ENCODE measurements at places on chromosomes 11 and 22. TPM values are rescaled to one million over a fixed set of nuclear protein-coding genes. Genes with fewer than 3 reads are reported as not detected.

DNA sequence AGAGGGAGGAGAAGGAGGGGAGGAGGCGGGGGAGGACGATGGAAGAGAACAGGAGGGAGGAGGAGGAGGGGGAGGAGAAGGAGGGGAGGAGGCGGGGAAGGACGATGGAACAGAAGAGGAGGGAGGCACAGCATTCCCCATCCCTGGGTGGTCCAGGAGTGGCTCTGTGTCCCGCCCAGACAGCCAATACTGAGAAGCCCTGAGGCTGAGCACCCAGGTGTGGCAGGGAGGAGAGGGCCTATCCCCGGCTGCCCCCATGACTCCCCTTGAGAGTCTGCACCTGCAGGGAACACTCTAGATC, 717 bp downstream of the MRGPRE start:
- H3K4me1 ChIP-seq, result no peaks in the 10 kb centered on the region
- no peaks in the 10 kb centered on the region for H3K27me3 ChIP-seq
- H3K27ac ChIP-seq, result no peak overlapping the region
- H3K36me3 ChIP-seq, result no peaks in the 10 kb centered on the region

- DNase-seq, result no peak
- no peak overlapping the region for H3K4me3 ChIP-seq
- no peaks in the 10 kb centered on the region for H3K36me3 ChIP-seq
- no peak overlapping the region for H3K27ac ChIP-seq
- H3K27me3 ChIP-seq, result no peaks in the 10 kb centered on the region
Measured at GRCh38 chr11:95584589-95584988, 205.0 kb downstream of the FAM76B start.

DNA sequence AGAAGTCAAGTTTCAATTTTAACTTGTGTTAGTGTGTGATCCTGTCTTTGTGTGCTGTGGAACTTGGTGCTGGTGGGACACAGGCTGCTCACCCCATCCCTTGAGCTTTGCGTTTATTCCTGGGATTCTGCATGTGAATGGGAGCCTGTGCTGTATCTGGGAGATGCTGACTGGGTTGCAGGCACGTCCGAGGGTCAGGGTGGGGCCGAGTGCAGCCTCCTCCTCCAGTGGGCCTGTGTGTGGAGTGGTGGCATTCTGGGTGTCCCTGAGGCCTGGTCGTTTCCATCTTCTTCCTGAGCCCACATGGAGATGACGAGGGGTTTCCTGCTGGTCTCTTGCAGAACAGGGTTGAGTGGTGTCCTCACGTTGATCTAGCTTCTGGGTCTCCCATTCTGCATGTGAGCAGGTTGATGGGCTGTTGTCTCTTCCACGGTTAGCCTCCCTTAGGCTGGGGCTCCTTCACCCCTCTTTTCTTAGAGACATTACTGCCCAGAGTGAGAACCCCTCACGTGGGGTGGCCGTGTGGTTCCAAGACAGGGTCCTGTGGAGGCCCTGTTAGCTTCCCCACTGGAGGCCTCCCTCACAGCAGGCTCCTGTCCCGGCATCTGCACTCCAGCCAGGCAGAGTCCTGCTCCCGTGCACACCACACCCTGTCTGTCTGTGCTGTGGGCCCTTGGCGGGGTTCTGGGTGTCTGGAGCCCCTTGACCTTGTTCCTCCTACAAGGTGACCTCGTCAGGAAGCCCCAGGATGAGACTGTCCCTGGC, 4.9 kb downstream of the PTDSS2 start:
- peak overlapping the region; percentile 55 for H3K27ac ChIP-seq
- no peak overlapping the region for H3K4me3 ChIP-seq
- H3K36me3 ChIP-seq, result peaks cover 19% of the 10 kb centered on the region
- DNase-seq, result no peak
- peaks cover 27% of the 10 kb centered on the region for H3K4me1 ChIP-seq

The MAPK8IP2 gene
- 0.09 TPM for total RNA-seq

DNA sequence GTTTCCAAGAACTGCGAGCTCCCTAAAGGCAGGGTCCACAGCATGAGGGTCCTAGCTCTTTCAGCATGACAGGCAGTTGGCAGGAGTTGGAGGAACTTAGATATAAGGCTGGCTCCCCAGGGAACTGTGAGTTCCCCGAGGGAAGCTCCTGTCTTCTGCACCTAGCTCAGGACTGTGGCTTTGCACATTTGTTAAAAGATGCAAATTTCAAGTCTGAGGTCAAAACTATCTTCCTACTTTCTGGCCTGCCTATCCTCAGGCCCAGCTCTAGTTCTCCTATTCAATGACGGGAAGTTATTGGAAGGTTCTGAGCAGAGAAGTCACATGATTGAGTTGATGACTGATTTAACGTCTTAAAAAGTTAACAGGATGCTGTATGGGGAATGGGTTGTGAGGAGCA, 11.7 kb upstream of the UCP3 start:
- H3K36me3 ChIP-seq, result peaks cover 3% of the 10 kb centered on the region
- peaks cover 22% of the 10 kb centered on the region for H3K4me1 ChIP-seq
- DNase-seq, result no peak
- H3K27ac ChIP-seq, result no peak overlapping the region
- H3K27me3 ChIP-seq, result no peaks in the 10 kb centered on the region

The HEPN1 gene
- total RNA-seq, result not detected

DNA sequence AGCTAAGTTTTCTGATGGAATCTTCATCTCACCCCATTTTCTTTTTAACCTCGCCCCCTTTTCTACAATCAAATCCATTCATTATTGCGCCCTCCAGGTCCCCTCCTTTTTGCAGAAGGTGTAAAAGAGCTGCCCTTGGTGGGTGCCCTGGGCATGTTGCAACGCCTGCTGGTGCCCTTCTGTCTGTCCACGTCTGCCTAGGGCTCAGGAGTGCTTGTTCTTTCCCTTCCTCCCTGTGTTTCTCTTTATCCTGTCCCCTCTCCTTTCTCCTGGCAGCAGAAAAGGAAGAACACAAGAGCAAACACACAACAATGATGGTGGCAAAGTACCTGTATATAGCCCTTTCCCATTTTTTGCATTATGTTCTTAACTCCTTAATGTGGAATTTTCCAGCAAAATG, 6.2 kb upstream of the TLCD5 start:
- no peak for DNase-seq
- H3K4me3 ChIP-seq, result no peak overlapping the region
- peaks cover 24% of the 10 kb centered on the region for H3K4me1 ChIP-seq

GRCh38 chr22:50236731-50237409, 8.0 kb downstream of the TUBGCP6 start:
- no peak overlapping the region for H3K4me3 ChIP-seq
- peaks cover 13% of the 10 kb centered on the region for H3K4me1 ChIP-seq
- H3K27ac ChIP-seq, result no peak overlapping the region
- H3K27me3 ChIP-seq, result no peaks in the 10 kb centered on the region
- H3K36me3 ChIP-seq, result no peaks in the 10 kb centered on the region

DNA sequence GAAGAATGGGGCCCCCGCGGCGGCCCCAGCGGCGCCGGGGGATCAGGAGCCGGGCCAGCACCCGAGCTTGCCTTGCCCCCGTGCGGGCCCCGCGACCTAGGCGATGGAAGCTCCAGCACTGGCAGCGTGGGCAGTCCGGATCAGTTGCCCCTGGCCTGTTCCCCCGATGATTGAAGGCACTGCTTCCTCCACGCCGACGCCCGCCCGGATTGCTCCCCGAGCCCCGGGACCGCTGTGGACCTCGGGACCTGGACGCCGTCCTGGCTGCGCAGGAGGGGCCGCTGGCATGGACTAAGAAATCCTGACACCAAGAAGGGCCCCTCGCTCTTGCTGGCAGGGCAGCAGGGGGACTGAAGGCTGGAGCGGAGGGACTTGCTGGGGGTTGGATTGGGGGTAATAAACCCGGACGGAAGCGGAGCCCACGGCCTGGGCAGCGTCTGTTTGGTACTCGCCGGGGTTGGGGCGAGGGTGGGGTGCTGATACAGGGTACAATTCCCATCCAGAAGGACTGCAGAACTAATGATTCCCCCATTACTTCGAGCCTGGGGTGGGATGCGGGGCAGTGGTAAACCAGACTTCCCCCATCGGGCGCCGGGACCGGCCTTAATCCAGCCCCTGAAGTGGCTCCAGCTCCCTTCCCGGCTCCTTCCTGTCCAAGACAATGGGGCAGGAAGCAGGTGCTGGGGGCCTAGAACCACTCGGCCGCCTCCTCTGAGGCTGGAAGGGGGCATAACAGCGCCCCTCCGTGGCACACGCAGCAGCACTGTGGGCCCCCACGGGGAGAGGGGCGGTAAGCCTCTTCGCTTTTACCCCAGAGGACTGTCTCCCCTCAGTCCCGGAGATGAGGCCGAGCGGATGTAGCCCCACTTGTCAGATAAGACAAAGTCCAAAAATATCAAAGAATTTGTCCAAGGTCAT, 1.0 kb downstream of the CCDC85B start:
- peak overlapping the region; percentile 76 for H3K4me3 ChIP-seq
- H3K36me3 ChIP-seq, result peaks cover 10% of the 10 kb centered on the region
- H3K4me1 ChIP-seq, result peaks cover 30% of the 10 kb centered on the region
- peak; percentile 79 for DNase-seq
- H3K27ac ChIP-seq, result peak overlapping the region; percentile 87

The BACE1-AS gene
- total RNA-seq, result 7.8 TPM

DNA sequence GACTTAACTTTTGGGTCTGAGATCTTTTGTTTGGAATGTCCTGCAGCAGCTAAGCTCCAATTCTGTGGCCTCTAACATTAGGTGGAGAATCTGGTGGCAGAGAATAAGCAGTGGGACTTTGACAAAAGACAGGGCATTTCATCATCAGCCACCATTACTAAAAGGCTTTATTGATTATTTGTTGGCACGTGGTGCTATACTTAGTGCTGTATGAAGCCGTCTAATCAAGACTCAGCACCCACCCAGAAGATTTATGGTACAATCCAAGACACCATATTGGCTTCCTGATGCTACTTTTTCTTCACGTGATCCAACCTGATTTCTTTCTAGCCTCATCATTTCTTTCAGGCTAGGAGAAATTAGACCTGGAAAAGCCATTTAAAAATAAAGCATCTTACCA, 80.7 kb upstream of the GRAMD1B start:
- DNase-seq, result no peak
- no peaks in the 10 kb centered on the region for H3K36me3 ChIP-seq
- no peak overlapping the region for H3K4me3 ChIP-seq

DNA sequence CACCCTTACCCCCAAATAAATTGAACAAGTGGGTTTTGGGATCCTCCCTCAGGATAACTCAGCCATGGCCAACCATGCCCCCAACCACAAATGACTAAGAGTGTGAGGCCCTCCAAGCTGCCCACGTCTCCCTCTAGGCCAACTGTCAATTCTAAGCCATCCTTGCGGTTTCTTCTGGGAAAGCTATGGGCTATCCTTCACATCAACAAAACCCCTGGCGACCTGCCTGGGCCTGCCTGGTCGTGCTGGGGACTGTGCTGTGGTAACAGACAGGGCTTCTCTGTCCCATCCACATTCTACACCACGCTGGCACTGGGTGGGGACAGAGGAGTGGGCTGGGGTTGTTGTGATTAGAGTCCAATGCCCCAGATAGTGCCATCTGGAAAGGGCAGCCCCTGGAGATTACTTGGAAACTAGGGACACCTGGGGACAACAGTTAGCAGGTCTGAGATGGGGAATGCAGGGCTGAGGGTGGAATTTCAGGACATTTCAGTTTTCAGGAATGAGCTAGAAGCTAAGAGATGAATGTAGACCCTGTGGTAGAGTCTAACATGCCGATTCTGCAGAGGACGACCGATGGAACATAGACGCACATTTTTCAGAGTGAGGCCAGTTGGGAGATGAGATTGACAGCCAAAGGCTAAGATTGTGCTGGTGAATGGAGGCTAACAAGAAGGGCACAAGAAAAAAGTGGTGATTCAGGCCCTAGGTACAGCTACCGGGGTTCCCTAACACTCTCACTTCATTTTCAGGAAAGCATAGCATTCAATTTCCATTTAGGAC, 131.9 kb downstream of the RASSF10 start:
- no peak overlapping the region for H3K4me3 ChIP-seq
- no peaks in the 10 kb centered on the region for H3K4me1 ChIP-seq
- no peak for DNase-seq
- H3K36me3 ChIP-seq, result no peaks in the 10 kb centered on the region
- no peaks in the 10 kb centered on the region for H3K27me3 ChIP-seq
- no peak overlapping the region for H3K27ac ChIP-seq

DNA sequence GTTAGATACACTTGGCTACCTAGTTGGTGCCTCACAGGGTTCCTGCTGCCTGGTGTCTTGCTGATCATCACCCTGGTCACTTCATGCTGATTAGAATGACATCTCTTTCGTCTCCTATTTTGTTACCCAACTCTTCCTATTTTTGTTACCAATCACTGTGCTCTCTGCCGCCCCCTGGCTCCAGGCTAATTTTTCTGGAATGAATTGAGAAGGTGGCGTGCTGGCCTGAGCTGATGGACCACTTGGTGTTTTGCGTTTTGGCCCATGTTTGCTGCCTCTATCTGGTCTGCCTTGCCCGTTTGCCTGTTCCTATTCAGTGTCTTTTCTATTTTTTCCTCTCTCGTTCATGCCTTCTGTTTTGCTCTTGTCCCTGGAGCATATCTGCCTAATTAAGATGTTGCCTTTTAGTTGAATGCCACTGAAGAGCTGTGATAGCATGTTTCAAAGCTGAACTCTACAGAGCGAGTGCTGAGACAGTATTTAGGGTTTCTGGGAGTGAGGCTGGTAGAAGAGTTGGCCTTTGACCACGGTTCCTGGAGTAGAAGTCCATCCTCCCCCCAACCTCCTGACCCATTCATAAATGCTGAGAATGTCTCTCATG, 5.9 kb upstream of the ATF4 start:
- H3K4me3 ChIP-seq, result no peak overlapping the region
- no peaks in the 10 kb centered on the region for H3K27me3 ChIP-seq
- no peak for DNase-seq
- peaks cover 11% of the 10 kb centered on the region for H3K36me3 ChIP-seq
- no peak overlapping the region for H3K27ac ChIP-seq
- H3K4me1 ChIP-seq, result peaks cover 13% of the 10 kb centered on the region

The APOA4 gene
- not detected for total RNA-seq

GRCh38 chr11:59918987-59919589, 19.1 kb upstream of the OOSP1 start:
- H3K4me3 ChIP-seq, result no peak overlapping the region
- no peak overlapping the region for H3K27ac ChIP-seq
- DNase-seq, result no peak
- no peaks in the 10 kb centered on the region for H3K4me1 ChIP-seq
- H3K27me3 ChIP-seq, result no peaks in the 10 kb centered on the region

DNA sequence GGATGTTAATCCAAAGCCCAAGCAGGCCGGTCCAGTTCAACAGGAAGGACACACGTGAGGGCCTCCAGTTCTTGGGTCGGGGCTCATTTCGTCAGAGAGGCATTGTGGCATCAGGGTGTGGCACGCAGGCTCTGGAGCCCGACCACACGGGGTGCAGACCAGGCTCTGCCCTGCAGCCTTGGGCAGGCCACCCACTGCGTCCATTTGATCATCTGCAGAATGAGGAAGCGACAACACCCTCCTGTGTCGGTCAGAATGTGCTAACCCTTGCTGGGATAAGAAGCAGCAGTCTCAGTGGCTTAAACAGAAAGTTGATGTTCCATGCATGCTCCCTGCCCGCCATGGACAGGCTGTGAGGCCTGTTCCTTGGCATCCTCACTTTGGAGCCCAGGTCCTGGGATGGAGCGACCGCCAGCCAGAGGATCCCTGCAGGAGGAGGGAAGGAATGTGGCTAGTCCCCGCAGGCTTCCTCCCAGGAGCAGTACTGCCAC, 10.8 kb downstream of the RIBC2 start:
- H3K36me3 ChIP-seq, result no peaks in the 10 kb centered on the region
- H3K4me3 ChIP-seq, result no peak overlapping the region
- no peaks in the 10 kb centered on the region for H3K27me3 ChIP-seq
- H3K4me1 ChIP-seq, result no peaks in the 10 kb centered on the region
- no peak overlapping the region for H3K27ac ChIP-seq
